ENCODE measurements at places on chromosomes 4 and X.

DNA sequence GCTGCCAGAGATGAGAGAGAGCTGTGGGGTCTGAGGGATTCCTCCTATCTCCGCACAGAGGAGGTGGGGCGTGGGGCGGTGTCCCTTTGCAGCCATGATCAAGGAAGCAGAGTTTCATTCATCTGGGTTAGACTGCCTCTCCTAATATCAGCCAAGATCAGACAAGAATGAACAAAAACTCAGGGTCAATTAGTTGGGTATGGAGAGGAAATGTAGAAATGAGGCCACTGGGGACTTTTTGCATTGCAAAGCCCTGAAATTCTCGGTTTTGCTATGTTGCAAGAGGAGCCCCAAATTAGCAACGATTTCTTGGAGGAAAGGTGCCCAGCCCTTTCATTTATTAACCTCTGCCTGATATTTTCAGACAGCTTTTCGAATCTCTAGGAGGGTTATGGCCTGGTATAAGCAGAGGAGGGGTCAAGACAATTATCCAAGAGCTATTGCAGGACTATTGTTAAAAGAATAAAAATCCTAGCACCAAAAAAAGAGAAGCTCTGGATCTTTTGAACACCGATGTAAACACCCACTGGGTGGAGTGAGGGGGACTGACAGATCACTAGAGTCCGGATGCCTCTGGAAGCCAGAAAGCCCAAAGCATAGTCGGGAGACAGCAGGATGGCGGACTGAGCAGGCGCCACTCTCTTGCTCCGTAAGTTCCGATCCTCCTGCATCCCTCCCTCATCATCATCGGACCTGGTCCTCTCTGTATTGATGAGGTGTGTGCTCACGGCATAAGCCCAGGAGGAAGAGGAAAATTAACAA, 34.4 kb upstream of the ACSL1 start:
- DNase-seq = no peak

DNA sequence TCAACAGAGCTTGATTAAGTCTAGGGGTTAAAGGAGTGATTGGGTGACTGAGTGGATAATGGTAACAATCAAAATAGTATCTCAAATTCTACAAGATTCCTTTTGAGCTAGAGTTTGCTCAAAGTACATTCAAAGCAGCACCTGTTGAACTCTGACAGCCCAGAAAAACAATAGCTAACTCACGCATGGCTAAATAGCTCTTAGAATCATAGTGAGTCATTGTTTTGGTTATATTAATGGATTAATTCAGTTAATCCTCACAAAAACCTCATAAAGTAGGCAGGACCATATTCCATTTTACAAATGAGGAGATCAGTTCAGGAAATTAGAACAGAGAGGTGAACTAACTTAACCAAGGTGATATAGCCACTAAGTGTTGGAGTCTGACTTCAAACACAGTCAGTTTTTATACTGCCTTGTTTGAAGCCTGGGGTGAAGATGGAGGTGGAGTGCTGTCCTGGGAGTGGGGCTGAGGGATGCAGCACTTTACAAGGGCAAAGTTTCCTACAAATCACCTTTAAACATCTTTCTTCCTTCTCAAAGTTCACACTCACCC, 35.9 kb upstream of the PPM1K start:
- no peak for DNase-seq

DNA sequence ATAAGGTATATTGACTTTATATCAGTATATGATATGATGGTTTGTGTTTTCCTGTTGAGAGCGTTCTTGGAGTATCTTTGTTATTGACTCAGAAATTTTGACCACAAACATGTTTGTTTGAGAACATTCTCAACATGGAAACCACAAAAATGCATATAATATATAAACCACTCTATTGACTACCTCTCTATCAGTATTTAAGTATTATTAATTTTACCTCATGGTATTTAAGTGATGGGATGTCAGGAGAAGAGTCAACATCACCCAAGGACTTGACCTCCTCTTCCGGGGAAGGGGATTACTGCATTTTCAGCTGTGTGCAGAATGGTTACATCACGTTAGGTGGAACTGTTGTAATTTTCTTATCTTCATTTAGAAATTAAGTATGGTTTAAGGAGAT, 54.3 kb upstream of the PUDP start:
- DNase-seq = no peak

DNA sequence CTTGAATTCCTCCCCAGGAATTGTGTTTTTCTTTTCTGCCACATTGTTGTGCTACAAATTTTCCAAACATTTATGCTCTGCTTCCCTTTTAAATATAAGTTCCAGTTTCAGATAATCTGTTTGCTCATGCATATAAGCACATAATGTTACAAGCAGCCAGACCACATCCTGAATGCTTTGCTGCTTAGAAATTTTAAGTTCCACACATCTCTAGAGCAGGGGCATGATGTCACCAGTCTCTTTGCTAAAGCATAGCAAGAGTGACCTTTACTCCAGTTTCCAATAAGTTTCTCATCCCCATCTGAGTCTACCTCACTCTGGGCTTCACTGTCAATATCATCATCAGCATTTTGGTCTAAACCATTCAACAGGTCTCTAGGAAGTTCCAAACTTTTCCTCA, 932.5 kb downstream of the SH3BGRL start:
- no peak for DNase-seq
